ENCODE measurements at places on chromosomes 16 and 17.

DNA sequence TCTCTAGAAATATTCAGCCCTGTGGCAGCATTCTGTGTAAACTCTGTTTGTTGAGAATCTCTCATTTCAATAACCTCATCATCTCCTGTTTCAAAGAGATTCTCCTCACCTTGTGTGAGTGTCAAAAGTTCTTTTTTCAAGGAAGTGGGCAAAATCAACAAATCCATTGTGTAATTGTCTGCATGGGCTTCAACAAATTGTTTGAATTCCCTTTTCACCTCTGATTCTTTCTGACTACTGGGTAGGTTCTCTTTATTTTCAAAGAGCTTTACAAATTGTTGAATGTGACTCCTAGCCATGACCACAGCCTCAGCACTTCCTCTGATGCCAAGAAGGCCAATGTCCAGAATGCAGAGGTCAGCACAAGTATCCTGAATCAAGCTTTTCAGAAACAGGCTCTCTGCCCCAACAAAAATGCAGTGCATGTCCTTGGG is 48.0 kb downstream of the N4BP1 start:
- H3K4me3 ChIP-seq: no peak overlapping the region
- no peak overlapping the region for H3K27ac ChIP-seq
- H3K27me3 ChIP-seq: no peaks in the 10 kb centered on the region
- H3K4me1 ChIP-seq: peaks cover 26% of the 10 kb centered on the region
- H3K36me3 ChIP-seq: peaks cover 15% of the 10 kb centered on the region
- no peak for DNase-seq

GRCh38 chr16:58464047-58464915 is 35.7 kb upstream of the NDRG4 start:
- no peaks in the 10 kb centered on the region for H3K4me1 ChIP-seq
- H3K27ac ChIP-seq: no peak overlapping the region
- DNase-seq: no peak
- H3K27me3 ChIP-seq: peaks cover 23% of the 10 kb centered on the region

DNA sequence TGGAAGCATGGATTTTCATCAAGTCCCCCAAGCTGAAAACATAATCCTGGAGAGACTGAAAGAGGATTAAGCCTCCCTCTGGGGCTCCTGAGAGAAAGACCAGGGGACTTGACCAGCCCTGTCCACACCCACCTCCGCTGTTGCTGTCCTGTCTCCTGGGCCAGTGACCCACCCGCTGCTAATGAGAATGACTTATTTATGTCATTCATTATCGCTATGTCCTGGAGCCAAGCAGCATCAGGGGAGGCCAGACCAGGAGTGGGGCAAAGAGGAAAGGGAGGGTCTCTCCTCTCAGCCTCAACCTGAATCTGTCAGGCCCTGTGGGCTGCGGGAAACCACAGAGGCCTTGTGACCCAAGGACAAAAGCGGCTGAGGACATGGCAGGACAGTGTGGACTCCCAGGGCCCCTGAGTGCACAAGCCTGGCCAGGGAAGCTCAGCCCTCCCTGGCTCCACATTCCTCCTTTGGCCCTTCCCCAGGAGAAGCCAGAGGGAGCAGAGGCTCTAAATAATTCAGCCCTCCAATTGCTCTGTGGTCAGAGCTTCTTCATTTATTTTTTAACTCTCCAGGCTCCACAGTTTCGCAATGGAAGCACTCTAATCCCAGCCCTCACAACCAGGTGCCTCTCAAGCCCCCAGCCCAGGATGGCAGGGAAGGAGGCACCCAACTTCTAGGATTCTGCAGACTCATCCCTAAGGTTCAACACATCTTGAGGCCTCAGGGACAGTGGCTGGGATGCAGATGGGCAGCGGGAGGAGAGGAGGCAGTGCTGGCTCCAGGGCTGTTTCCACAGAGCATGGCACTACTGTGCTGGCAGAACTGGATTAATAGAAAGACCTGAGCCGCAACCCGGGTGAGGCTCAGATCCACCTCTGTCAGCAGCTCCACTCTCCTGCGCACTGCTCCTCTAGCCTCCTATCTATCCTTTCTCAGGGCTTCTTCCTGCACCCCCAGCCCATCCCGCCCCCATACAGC is 19.1 kb downstream of the CUEDC1 start:
- no peaks in the 10 kb centered on the region for H3K4me1 ChIP-seq
- no peak overlapping the region for H3K4me3 ChIP-seq
- no peak for DNase-seq
- H3K36me3 ChIP-seq: no peaks in the 10 kb centered on the region
- H3K27ac ChIP-seq: no peak overlapping the region

DNA sequence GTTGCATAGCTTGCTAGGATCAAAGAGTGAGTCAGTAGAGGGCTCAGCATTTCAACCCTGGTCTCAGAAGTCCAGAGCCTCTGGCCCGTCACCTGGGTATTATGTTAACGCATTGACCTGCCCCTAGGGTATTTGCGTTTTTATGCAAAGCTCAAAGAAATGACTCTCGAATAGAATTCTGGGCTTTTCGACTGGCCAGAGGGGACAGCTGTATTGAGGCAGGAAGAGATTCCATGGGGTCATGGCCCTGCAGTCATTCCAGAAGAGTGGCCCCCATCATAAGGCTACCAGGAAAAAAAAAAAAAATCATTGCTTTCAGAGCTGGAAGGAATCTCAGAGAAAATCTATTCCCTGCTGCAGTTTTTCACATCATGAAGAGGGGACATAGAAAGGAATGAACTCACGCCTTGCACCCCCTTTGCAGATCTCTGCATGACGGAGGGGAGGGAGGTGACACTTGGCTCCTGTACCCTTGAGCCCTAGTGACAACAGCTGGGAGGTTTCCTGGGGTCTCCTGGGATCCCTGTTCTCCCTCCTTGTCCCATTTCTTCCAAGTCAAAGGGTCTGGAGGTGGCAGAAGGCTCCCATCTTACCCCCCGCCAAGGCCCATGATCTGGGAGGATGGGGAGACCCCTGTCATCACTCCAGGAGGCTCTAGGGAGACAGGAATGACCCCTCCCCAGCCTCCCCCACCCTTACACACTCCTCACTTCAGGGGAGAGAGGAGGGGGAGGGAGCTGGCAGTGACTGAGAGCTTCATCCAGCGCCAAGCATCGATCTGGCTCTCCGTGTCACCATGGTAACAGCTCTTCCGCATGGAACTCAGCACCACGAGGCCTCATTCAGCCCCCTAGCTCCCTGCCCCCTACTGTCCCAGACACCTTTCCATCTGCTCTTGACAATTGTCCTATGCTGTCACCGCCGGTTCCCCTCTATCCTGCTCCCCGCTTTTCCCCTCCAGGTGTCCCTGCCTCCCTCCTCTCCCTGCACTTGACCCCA is 35.8 kb downstream of the GP2 start:
- H3K4me3 ChIP-seq: no peak overlapping the region
- no peaks in the 10 kb centered on the region for H3K36me3 ChIP-seq
- DNase-seq: no peak
- H3K27me3 ChIP-seq: no peaks in the 10 kb centered on the region
- H3K27ac ChIP-seq: no peak overlapping the region

GRCh38 chr16:88809676-88810165 is 2.0 kb downstream of the APRT start:
- H3K4me3 ChIP-seq: no peak overlapping the region
- peaks cover 17% of the 10 kb centered on the region for H3K4me1 ChIP-seq
- H3K36me3 ChIP-seq: peaks cover 9% of the 10 kb centered on the region
- no peaks in the 10 kb centered on the region for H3K27me3 ChIP-seq

DNA sequence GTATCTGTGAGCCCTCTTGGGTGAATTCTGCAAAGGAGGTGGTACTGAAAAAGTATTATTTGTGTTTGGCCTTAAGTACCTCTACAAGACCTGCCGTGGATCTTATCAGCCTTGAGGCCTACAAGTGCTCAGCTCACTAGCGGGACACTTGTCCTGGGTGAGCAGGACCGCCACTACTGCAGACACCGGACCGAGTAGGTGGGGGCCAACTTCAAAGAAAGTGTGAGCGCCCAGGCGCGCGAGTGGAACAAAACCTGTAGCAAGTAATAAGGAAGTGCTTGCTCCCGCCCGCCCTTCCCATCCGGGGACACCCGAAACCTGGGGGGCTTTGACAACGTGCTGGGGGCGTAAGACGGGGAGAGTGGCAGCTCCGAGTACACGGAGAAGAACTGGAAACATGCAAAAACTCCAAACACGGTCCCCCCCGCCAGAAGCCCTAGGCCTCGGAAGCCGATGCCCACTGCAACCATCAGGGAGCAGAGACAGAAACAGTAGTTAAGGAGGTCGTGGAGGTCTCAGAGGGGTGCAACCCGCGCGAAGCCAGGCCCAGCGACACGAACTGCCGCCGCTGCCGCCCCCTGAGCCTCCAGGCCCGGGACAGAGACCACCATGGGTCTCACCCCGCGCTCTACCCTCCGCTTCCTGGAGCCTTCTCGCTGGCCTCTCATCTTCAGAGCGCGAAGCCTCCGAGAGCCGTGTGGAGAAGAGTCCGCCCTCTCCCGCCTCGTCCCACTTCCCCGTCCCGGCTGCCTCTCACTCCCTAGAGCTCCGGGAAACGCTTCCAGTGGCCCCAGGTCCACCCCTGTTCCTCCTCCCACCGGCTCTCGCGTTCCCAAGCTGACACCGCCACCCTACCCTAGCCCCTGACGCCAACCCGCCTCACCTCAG is 537 bp downstream of the CNOT1 start:
- H3K36me3 ChIP-seq: peaks cover 2% of the 10 kb centered on the region
- peaks cover 8% of the 10 kb centered on the region for H3K4me1 ChIP-seq
- no peaks in the 10 kb centered on the region for H3K27me3 ChIP-seq
- peak overlapping the region; percentile 93 for H3K27ac ChIP-seq

GRCh38 chr17:45149669-45150664 is 1.7 kb downstream of the HEXIM1 start:
- H3K4me3 ChIP-seq: peak overlapping the region; percentile 82
- H3K27ac ChIP-seq: peak overlapping the region; percentile 75

DNA sequence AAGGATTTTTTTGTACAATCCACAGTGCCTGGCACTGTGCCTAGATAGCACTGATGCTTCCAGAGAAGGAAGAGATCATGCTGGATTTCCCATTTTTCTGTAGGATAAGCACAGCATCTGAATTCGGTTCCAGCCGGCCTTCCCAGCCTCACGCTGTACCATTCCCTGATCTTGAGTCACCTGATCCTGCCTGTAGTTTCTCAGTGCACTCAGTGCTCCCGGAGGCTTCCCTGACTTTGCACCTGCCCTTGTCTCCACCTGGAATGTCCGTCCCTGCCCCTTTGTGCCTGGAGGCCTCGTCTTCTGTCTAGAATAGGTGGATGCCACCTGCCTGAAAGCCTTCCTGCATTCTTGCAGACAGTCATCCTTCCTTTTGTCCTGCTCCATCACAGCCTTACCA is 179.9 kb downstream of the CCDC182 start:
- H3K36me3 ChIP-seq: no peaks in the 10 kb centered on the region
- H3K27me3 ChIP-seq: no peaks in the 10 kb centered on the region
- H3K4me3 ChIP-seq: no peak overlapping the region
- no peak for DNase-seq

DNA sequence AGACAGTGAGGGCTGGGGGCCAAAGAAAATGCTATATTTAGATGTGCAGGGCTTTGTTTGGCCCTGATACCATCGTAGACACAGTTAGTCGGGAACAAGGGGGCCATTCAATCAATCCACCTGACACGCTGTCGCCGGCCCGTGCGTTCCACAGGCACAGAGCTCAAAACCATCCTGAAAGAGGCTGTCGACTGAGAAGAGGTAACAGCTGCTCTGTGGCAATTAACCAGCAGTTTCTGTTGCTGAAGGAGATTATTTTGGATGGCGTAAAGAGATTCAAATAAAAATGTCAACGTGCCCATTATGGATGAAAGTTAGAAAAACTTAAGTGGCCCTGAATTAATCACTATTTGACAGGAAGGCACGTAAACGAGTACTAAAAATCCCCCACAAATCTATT is 276.2 kb upstream of the IRX5 start:
- no peak for DNase-seq
- H3K4me1 ChIP-seq: no peaks in the 10 kb centered on the region
- H3K36me3 ChIP-seq: no peaks in the 10 kb centered on the region
- H3K4me3 ChIP-seq: no peak overlapping the region
- no peak overlapping the region for H3K27ac ChIP-seq

DNA sequence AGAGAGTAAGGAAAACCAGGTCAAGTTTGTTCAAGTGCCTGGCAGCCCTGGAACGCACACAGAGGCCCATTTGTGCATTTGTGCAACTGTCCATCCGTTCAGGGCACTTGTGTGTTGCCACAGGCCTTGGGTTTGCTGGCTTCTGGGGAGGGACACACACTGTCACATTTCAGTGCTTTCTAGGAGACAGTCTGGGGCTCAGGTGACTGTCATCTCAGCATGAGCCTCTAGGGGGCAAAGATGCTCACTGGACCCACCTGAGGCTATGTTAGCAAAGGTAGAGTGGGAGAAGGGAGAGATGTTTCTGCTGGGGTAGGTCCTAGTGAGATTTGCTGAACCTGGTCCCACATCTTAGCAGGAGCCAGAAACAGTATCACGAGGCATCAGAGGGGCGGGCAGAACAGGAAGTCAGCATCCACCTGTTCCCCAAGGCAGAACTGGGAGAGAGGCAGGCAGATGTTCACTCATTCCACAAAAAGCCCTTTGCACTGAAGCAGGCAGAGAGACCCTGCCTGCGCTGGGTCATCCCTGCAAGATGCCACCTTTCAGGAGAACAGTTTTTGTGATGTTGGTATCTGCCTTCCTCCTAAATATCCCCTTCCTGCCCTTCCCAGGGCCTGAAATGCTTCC is 48.5 kb downstream of the RAI1 start:
- DNase-seq: peak; percentile 72
- H3K4me1 ChIP-seq: peaks cover 10% of the 10 kb centered on the region
- no peak overlapping the region for H3K4me3 ChIP-seq

DNA sequence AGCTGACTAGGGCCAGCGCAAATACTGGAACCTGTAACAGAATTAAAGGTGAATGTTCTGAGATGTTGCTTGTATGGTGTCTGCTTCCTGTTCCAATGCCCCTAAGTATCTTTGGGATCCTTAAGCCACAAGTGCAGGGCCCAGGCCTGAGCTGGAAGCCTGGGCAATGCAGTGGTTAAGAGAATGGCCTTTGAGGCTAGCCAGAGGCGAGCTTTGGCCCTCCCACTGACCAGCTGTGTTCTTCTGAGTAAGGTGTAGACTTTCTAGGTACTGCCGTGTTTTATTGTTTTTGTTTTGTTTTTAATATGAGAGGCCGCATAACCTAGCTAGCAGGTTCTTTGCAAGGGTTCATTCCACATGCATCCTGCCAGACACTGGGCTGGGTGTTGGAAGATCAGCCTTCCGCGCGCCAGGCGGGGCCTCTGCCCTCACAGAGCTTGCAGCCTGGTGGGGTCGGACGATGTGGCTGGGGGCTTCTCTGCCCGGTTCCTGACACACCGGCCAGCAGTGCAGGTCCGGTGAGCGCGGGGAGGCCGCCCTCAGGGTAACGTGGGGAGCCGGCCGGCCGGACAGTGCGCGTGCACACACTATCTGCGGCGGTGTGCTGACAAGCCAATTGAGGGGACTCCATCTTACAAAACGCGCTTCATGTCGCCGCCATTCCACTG is 551 bp upstream of the MLX start:
- peaks cover 25% of the 10 kb centered on the region for H3K36me3 ChIP-seq
- no peaks in the 10 kb centered on the region for H3K27me3 ChIP-seq
- no peak for DNase-seq
- peak overlapping the region; percentile 66 for H3K27ac ChIP-seq
- peak overlapping the region; percentile 78 for H3K4me3 ChIP-seq

Measured in CD8-positive, alpha-beta memory T cell (primary cell).